ENCODE measurements at places on chromosomes 11 and 22.

GRCh38 chr11:7635137-7635536 lies 38.2 kb downstream of the CYB5R2 start:
- no peak for DNase-seq

DNA sequence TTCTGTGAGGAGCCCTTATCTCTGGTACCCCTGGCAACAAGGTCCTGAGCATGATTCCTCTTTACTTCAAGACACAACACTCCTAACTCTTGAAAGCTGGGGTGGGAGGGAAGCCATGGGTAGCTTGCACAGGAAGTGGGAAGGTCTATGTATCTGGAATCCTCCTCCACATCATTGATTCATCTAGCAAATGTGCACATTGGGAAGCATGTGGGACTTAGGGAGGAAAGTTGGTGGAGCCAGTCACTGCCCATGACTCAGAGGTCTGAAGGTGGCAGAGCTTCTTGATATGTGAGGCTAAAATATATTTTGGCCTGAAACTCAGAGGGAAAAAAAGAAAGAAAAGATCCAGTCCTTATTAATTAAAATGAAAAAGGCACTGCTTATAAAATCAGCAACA lies 1000.9 kb downstream of the DLG2 start:
- no peak for DNase-seq

- no peak for DNase-seq
Measured at GRCh38 chr11:116112087-116112935, 608.1 kb upstream of the CADM1 start.

DNA sequence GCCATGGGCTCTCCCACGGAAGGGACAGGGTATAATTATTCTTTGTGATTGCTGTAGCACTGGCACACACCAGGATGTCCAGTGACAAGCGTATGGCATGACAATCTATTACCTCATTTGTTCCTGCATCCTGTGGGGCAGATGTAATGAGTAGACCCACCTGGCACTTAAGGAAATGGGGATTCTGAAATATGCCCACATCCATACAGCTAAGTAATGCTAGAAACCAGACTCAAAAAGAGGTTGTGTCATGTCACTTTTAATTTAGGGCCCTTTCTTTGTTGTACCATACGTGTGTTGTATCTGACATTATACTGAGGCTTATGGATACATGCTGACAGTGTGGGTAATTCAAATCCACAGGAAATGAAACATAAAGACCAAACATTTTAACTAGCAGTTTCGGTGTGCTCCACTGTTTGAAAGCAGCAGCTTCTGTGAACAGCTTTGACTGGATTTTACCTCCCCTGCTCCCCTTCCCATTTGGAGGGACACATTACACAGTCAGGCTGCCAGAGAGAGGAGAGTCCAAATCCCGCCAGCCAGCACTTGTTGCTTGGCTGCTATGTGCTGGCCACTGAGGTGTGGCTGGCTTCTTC lies 21.2 kb downstream of the GRAMD1B start:
- peak; percentile 64 for DNase-seq

DNA sequence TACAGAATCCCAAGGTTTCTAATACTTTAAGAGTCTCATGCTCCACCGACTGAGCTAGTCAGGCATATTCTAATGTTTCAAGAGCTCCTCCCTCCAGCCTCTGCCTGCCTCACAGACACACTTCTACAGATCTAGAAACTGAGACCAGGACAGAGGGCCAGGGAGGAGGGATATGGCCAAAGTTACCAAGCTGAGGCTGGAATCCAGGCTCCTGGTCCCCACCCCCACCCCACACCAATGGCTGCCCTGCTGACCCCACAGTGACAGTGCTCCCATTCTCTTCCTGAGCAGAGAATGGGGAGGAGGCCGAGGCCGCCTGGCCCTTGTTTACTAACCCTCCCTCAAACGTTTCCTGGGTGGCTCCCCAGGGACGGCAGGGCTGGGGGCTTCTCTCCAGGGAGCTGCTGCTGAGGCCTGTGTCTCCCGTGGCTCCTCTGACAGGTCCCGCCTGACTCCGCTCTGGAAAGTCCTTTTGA lies 2.2 kb downstream of the PLEKHB1 start:
- no peak for DNase-seq

- DNase-seq = no peak
Measured at GRCh38 chr22:27210111-27210730, 552.8 kb downstream of the MIAT start.

DNA sequence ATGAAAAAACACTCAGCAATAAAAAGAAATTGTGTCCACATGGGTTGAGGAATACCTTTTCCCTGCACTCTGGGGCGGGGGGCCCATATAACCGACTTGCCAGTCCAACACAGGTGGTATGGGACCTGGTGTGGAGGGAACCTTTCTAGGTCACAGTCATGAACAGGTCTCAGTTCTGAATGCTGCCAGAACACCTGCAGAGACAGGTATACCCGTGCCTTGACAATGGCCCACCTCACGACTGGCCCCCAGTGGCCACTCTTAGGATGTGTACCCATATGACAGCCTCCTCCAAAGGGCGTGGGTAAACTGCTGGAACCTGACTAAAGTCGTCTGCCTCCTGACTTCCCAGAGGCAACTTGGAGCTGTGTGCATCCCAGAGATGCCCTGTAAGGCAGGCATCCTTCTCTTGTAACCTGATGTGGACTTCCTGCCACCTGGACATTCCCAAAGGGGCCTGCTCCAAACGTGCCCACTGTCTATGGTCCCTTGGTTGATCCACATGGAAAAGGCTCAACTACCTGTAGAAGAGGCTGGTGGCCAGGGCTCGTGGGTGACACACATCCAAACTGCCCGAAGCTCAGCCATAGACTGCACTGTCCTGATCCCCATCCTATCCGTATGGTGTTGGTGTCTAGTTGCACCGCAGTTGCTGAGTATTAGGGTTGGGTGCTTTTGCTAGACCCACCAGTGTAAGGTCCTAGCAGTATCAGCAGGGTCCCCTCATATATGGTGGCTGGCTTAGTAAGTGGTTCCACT lies 859.3 kb downstream of the BRD1 start:
- DNase-seq = peak; percentile 3

- no peak for DNase-seq
Measured at GRCh38 chr11:33787076-33787475, 12.8 kb upstream of the FBXO3 start.

DNA sequence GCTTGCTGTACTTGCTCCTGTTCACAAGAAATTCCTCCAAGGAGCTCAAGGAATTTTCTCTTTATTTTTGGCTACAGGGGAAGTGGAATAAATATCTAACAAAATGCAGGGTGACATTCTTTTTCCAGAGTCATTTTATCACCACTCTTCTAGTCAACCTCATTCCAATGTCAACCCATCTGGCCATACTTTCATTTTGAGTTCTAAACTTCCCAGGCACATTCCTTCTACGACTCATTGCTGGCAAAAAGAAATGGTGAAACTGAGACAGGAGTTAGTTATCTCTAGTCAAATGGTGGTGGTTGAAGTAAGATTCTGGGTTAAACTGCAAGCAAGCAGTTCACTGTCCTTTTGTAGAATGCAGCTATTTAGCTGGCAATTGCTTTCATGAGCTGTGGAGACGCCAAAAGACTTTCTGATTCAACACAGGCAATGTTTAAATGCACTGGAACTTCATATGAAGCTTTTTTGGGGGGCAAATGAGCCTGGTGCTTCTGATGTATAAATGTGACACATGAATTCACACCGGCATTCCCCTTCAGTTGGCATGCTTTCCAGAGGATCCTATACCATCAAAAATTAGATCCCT lies 304.6 kb downstream of the CADM1 start:
- no peak for DNase-seq

- no peak for DNase-seq
Measured at GRCh38 chr22:47713941-47714340, 951.5 kb downstream of the TBC1D22A start.

DNA sequence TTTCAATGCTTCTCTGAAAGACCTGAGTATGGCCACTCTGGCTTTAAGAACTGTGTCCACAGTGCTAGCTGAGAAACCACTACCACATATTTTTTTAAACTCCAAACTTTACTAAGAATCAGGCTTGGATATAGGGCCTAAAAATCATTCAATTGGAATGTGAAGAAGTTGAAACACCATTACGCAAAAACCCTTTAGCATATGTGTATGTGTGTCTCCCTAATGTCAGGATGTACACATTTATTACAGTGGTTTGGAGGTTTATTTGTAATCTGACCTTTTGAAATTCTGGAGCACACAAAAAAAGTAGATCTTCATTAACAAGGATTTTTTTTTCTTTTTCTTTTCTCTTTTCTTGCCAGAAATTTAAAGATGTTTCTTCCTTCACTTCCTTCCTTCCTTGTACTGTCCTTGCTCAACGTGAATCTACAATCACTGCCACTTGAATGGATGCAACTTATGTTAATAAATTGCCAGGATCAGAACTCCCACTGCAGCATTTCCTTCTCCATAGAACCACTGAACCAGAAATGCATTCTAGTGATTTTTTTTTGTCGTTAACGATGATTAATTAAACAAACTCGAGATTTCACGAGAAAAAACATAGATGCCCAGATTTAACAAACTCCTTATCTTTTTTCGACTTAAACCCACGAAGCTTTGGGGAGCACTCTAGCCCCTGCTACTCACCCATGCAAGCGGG lies 3.1 kb upstream of the ADM start:
- no peak for DNase-seq

DNA sequence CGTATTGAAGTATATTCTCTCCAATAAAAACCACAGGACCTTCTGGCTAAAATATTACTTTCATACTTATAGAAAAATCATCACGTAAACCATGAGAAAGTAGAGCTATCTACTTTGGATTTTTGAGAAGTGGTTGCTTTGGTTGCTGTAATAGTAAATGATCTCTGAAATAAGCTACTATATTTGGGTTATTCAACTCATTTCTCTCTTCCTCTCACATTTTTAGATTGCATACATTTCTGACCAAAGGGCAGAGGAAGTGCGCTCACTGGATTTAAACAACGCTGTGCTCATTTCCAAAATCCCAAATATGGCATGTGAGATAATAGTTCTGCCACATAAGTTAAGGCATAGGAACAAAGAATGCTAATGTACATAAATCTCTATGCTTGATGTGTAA lies 357.0 kb downstream of the LRRC4C start:
- DNase-seq = no peak

GRCh38 chr22:18060646-18061620 lies 16.9 kb upstream of the PEX26 start:
- DNase-seq = no peak
